GDM1 (cell line): ENCODE measurements at places on chromosomes 3 and 15.

GRCh38 chr3:27449530-27450150 is 34.5 kb downstream of the SLC4A7 start:
- no peak for DNase-seq

DNA sequence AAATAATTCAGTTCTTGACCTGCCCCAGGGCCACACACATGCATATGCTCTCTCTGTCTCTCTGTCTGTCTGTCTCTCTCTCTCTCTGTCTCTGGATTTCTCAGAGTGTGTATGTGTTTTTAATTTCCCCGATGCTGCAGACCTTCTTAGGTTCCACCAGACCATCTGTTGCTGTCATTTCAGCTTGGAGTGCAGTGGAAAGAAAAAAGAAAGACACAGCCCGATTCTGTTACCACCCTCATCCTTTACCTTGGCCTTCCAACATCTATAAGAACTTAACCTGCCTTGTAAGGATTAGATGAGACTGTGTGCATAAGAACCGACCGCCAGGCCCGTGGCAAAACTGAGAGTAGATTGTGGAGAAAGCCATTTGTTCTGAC is 9.7 kb upstream of the PGPEP1L start:
- no peak for DNase-seq

- DNase-seq = no peak
These were observed 284.5 kb upstream of the TLE3 start for GRCh38 chr15:70382009-70382749.

GRCh38 chr15:101179341-101180153 is 72.3 kb downstream of the CHSY1 start:
- DNase-seq = no peak

DNA sequence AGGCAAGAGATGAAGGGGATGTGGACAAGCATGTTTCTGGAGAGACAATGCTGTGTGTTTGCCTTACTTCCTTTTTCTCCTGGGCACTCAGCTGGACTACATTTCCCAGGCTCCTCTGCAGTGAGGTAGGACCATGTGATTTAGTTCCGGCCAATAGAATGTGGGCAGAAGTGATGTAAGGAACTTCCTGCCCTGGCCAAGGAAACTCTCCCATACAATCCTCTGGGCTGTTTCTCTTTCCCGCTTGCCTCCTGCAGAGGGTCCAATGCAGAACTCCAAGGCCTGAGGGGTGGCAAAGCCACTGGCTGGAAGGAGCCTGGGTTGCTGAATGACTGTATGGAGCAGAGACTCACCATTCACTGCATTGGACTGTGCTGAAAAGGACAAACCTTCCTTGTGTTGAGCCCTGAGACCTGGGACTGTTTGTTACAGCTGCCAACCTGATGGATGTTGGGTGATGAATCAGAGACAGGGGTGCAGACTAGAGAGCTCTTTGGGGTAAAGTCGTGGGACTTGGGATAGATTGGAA is 82.7 kb upstream of the SLC6A6 start:
- peak; percentile 59 for DNase-seq

DNA sequence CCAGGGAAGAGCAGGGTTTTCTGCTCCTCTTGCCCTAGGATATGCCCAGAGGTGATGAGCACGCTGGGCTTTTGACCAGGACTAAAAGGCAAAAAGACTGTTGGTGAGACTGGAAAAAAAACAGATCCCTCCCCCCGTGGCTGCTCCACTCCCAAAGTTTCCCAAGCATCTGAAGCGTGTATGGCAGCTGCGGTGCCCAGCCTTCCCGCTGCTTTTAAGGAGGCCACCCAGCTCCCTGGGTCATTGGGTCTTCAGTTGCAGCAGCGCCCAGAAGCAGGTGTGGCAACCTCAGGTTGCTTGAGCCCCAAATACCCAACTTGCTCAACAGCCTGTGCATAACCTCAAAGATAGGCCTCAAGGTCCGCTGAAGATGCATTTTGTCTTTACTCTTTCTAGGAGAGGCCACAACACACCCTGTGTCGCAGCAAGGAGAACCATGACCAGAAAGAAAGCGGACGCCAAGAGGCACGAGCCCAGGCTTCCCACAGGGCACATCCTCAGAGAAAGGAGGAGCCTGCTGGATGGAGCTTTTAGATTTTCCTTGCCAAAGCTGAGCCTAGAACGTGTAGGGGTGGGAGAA is 2.0 kb downstream of the SRGAP3 start:
- DNase-seq = no peak

- no peak for DNase-seq
These were observed 1.8 kb downstream of the DUOX2 start for GRCh38 chr15:45112143-45112590.

DNA sequence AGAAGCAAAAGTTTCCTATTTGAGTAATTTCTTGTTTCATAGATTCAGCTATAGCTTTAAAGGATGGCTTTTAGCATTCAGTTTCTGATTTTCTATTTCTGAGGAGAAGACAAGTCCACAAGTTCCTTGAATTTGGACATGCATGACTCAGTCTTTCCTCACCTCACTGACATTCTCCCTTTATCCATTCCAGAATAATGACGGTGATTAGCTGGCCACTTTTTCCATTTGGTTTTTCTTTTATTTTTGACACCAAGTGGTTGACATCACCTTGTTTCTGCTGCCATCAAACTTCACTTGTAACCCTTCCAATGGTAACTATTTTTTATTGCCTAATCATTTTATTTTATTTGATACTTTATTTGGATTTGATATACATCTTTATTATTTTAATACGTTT is 404.4 kb upstream of the KCNMB2 start:
- DNase-seq = no peak

- DNase-seq = peak; percentile 47
These were observed 16.4 kb downstream of the KLF13 start for GRCh38 chr15:31342781-31343626.

GRCh38 chr3:212432-212831 is 15.9 kb downstream of the CHL1 start:
- DNase-seq = no peak

- no peak for DNase-seq
These were observed 128.4 kb downstream of the IGF1R start for GRCh38 chr15:98776607-98777281.

DNA sequence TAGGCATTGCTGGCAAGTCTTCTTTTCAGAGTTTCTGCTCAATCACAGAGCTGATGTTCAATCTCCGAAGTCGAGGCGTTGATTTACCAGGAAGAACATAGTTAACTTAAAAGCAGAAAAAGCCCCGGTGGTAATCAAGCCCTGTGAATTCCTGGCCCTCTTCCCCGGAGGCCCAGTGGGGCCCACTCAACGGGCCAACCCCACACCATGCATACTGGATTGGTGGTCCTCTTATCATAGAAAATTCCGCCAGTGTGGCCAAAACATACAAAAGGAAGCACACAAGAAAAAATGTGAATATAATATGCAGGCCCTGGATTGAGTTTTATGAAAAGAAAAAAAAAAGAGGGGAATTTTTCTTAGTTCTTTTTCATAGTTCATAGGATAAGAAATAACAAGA is 873.0 kb upstream of the NR2F2 start:
- DNase-seq = no peak

DNA sequence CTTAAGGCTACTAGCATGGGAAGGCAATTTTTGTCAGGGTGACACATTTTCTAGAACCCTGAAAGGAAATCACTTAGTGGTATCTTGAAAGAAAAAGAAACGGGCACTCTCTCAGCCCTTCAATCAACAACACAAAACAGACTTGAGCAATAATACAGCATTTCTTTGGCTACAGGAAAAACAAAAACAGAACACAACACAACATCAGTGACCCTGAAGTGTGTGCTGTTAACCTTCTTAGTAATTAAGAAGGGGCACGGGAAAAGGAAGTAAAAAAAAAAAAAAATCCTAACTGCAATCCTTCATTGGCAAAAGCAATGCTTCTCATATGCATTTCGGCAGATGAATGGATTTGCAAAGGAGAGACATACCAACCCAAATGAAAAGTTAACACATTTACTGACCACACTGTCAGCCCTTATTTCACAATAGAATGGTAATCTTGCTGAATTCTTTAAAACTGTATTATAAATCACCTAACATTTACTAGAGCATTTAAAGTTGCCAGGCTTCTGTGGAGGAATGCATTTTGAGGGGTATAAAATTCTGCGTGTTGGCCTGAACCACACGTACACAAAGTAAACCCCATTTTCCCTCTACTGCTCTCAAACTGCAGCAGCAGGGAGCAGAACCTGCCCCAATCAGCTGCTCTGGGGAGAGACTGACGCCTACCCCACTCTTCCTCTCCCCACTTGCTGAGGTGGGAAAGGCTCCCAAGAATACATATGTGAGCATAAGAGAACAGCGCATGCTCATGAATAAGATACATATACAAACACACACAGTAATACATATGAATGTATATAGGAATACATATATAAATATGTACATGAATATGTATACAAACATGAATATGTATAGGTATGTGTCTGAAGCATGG is 198.5 kb downstream of the FOXP1 start:
- no peak for DNase-seq

DNA sequence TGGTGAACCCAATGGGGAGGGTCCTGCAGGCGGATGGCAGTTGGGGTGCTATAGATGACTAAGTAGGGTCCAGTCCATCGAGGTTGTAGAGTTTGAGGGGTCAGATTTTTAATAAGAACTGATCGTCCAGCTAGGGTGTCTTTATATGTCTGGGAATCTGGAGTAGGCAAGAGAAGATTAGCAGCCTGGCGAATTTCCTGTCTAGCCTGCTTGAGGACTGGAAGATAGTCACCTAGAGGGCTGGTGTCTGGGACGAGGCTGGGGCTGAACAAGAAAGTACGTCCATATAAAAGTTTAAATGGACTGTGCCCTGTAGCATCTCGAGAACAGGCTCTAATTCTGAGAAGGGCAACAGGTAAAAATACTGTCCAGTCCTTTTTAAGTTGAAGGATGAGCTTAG is 6.7 kb upstream of the IP6K2 start:
- DNase-seq = no peak

DNA sequence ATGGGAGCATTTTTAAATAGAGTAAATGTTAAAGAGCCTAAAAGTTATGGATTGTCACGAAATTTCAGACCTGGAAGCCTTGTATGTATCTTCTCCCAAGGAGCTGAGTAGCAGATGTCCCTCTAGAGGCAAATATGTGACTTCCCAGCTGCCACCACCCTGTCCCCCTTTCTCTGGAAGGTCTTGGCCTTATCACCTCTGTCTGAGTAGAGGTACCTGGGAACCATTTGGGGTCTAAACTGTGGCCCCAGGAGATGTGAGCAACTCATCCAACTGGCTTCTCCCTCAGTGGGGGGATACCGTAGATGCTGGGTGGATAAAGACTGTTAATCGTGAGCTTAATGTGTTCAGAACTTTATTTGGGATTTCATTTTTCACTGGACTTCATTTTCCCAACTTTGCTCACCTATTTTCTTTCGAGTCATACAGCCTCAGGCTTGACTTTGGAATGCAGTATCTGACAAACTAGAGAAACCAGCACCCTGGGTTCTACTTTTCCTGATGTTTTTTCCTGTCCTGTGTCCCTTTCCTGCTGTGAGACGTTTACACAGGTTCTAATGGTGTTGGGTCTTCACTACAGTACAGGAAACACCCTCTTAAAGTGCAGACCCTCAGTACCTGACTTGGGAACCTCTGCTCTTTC is 53.3 kb upstream of the CCR4 start:
- no peak for DNase-seq

GRCh38 chr3:189419038-189419437 is 212.2 kb upstream of the TP63 start:
- no peak for DNase-seq

- DNase-seq = no peak
These were observed 16.4 kb upstream of the ZNF609 start for GRCh38 chr15:64443747-64444621.

GRCh38 chr3:127590282-127590592 is 296 bp downstream of the TPRA1 start:
- DNase-seq = no peak

- no peak for DNase-seq
These were observed 168.3 kb downstream of the ATP10A start for GRCh38 chr15:25694823-25695312.

GRCh38 chr15:87829332-87830050 is 427.0 kb downstream of the NTRK3 start:
- no peak for DNase-seq

- no peak for DNase-seq
These were observed 237.2 kb downstream of the MBNL1 start for GRCh38 chr3:152505926-152506325.

- DNase-seq = no peak
These were observed 90.1 kb upstream of the PRR23C start for GRCh38 chr3:139134678-139135372.

DNA sequence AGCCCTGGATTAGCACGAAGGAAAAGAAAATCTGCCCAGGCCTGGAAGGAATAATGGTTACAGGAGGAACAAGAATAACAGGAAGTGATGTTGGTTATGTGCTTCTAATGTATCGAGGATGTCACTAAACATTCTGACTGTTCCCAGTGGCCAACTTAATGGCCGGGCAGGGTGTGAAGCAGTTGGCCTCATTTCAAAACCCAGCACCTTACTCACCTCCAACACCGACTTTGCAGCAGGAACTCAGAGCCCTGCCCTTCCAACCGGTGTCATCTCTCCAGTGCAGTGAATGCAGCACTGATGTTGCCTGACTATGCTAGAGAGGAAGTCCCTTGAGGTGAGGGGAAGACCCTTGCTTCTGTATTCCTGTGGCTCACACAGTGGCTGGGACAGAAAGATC is 162.4 kb upstream of the LRTM1 start:
- DNase-seq = no peak

GRCh38 chr15:40238532-40239403 is at the start of gene PAK6:
Gene PAK6 (plus strand): TSS chr15:40239063. CDS start chr15:40264786, 25,723 bp downstream.
- DNase-seq = no peak

GRCh38 chr3:179091113-179091512 is 19.5 kb upstream of the ZMAT3 start:
- no peak for DNase-seq

DNA sequence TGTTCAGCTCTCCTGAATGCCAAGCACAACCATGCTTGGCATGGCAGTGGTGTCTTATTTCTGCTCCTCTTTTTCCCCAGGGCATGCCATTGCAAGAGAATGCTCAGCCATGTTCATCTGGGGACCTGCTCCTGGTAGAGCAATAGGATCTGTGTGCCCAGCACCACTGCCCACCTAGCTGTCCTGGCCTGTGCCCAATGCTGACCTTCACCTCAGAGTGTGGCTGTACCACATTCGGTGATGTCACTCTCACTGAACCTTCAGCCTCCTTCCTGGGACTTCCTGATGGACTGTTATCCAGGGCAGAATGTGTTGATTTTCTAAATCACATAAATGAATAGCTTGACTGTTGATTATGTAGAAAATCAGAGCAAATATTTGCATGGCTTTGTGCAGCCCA is 42.0 kb downstream of the AGTR1 start:
- no peak for DNase-seq

GRCh38 chr3:134086616-134087015 is 56.9 kb upstream of the SLCO2A1 start:
- DNase-seq = no peak
